ENCODE measurements at places on chromosomes 6 and 20.
A peak's percentile ranks its signal among the peaks of the same experiment; 100 is the strongest.

DNA sequence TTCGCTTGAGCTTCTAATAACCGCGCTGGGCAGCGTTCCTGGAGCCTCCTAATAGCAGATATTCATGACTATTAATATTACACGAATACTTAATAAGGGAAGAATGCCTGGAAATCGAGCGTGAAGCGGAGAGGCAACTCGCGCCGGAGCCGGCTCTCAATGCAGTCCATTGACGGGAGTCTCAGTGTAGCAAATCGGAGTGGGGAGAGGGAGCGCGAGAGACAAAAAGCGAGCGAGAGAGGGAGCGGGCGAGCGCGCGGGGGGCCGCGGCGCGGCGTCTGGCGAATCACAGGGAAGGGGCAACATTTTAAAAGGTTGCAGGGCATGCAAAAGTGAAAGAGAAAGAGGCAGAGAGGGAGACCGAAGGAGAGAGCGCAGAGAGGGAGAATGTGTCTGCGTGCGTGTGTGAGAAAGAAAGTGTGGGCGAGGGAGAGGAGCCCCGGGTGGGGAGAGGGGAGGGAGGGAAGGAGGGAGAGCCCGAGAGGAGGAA is 2.9 kb downstream of the TFAP2A start:
- peak; percentile 14 for DNase-seq

DNA sequence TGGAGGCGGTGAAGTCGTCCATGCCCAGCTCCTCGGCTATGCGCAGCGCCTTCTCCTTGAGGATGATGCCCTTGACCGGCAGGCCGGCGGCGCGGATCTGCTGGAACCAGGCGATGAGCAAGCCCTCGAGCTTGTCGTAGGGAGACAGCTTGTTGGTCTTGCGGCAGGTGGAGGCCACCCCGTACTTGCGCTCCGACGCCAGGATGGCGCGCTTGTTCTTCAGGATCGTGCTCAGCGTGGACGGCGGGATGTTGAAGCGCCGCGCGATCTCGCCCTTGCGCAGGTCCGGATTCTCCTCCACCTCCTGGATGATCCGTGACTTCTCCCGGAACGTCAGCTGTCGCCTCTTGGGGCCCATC is 435 bp downstream of the CENPB start:
- DNase-seq = peak; percentile 32

GRCh38 chr6:1777921-1778685 is 168.4 kb downstream of the FOXC1 start:
- no peak for DNase-seq

DNA sequence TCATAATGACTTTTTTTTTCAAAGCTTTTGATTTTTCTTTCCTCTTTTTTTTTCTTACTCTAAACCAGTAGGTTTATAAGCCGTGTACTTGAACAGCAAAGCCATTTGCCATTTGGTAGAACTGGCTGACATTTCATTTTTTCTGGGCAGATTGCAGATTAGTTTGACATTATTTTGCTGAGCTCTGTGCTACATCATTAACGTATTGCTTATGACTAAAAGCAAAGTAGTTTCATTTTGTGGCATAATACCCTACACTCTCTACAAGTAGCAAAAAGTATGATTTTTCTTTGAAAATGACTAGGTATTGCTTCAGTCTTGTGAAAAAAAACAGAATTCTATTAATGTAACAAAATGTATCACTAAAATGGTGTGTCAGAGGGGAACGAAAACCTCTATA is 141.3 kb downstream of the GRIK2 start:
- DNase-seq = no peak

GRCh38 chr6:166236596-166236995 is 68.9 kb upstream of the TBXT start:
- DNase-seq = no peak

DNA sequence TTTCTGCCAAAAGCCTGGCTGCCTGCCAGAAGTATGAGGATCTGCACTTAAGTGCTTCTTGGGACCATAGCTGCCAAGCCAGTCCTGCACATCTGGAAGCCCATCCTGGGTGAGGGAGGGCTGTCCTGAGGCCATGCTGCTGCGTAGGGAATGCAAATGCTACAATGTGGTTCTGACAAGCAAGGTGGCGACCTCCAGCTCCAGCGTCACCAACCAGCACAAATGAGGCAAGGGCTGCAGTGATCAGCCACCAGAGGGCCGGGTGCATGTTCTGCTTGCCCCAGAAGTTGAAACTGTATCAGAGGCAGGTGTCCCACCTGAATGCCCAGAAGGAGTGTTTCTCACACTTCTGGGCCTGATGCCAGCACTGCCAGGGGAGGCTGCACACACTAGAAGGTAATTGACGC is 99.1 kb upstream of the KCNQ5 start:
- DNase-seq = no peak

DNA sequence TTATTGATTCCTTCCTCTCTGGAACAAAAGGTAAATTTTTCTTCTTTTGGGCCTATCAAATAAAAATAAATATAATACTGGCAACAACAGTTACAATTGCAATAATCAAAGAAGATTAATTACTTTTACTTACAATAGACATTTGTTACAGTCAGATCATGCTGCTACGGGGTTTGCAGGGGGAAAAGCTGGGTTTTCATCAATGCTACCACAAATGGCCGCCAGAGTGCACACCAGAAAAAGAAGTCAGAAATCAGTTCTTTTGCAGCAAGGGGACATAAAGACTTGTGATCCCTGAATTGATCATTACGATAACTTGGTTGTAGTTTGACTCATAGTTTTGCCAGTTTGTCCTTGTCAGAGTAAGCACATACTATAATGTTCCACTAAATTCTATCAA is 714.5 kb upstream of the EYS start:
- no peak for DNase-seq

- DNase-seq = peak; percentile 71
These were observed at the start of gene AAR2 for GRCh38 chr20:36235892-36236785. Gene AAR2, plus strand, starts transcription at chr20:36236478. Its CDS starts 3,391 bp downstream, at chr20:36239869.

- no peak for DNase-seq
These were observed 1.0 kb upstream of the NKX2-4 start for GRCh38 chr20:21398109-21399004.

DNA sequence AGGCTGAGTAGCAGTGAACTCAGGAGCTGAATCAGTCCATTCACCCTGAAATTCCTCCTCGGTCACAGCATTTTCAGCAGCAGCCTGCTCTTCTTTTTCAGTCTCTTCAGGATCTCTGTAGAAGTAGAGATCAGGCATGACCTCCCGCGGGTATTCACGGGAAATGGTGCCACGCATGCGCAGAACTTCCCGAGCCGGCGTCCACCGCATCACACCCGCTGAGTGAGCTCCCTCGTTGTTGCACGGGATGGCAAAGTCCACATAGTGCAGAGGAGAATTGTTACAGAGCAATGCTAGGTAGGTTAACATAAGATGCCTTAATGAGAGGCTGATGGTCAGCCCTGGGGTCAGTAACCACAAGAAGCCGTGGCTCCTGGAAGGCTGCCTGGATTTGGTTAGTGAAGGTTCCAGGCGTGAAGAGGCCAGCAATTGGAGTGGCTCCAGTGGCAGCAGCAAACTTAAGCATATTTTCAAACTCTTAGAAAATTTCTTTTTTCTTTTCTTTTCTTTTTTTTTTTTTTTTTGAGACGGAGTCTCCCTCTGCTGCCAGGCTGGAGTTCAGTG is 113.5 kb upstream of the HDAC2 start:
- no peak for DNase-seq

GRCh38 chr6:124995645-124996325 is 33.5 kb downstream of the RNF217 start:
- no peak for DNase-seq

- DNase-seq = no peak
These were observed 662 bp downstream of the ZNF343 start for GRCh38 chr20:2507875-2508630.

DNA sequence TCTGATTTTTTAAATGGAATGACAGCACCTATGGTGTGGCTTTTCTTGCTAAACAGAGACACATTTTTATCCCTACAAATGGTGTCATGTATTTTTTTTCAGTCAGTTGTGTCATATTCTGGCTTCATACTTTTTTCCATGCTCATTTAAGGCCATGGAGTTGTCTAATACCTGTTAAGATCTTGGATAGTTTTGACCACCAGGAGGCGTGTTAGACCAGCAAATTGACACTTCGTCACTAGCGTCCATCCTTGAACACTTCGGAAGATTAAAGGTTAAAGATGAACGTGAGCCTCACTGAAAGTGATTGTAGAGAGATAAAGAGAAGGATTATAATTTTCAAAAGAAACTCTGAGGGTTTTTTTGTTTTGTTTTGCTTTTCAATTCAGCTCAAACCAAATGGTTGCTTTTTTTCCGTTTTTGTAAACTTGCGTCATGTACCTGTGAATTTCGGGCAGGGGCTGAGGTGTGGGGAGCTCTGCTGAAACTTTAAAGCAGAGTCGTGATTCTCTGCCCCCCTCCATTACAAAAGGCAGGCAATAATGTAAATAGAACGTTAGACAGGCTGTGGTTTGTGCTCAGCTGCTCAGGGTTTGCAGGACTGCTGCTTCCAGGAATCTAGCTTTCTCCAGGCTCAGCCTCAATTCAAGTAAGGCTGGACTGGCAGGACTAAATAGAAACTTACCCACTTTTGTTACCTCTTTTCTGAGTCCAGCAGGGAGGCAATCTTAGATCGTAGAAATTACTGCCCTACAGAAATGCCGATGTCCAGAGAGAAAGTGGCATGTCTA is 245.1 kb downstream of the FOXA2 start:
- no peak for DNase-seq

DNA sequence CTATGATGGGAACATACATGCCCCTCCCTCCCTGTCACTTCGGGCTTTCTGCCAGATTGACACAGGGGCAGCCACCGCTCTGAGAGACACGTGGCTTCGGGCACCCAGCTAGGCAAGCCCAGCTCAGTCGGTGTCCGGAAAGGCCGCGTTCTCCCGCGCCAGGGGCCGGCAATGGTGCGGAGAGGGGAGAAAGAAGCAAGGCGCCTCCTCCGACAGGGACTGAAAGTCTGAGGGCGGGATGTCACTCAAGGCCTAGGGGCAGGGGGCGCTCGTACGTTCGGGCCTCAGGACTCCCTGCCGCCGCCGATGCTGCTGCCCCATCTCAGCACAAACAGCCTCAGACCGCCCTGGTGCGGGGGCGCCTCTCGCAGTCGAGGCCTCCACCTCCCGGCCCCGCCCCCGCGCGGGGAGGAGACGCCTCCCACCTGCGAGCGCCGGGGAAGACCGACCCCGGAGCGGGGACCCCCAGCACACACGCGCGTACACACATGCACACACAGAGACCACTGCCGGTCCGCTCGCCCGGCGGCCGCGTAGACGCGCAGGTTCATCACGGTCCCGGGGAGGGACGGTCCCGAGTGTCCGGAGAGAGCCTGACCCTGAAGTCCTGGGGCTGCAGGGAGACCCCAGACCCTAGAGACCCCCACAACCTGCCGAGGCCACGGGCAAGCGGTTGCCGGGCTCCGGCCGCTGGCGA is 1.9 kb downstream of the GRM4 start:
- DNase-seq = peak; percentile 19

DNA sequence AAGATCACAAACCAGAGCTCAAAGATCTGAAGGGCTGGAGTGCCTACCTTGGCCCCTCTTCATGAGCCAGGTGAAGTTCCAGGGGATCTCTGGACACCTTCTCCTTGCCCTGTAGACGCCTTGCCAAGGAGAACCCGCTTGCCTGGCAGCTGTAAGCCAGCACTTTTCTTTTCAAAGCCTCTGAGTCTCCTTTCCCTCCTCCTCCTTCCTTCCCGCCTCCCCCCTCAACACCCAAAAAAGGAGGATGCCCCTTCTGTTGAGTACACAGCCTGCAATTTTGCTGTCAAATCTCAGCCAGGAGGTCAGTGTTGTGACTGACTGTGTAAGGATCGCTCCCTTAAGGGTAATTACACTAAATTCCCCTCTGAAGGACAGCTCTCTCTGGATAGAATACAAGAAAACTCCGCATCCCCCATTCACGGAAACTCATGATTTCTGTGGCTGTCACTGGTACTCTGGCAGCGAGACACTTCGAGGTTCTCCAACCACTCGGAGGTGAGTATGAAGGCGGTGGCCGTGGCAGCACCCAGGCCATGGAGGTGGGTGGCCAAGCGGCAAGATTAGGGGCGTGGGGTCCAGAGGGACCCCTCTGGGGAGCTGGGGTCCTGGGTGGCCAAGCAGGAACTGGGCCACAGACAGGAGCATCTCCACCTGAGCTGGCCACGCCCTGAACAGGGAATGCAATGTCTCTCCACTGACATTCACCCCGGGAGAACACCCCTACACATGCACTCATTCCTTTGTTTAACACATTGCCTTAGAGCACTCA is 23.2 kb upstream of the FOXP4 start:
- no peak for DNase-seq

DNA sequence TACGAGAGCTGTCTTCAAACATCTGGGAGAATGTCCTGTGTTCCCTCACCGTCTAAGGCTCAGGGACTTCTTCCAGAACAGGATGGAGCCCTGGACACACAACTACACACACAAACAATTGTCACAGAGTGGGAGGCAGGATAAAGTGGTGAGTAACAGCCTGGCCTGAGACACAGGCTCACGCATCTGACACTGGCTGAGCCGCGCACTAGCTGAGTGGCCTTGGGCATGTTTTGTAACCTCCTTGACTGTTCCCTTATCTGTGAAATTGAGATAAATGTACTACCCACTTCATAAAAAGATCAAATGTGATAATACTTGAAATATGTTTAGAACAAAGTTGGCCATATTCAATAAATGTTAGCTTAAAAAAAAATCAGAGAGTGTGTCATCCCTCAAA is 132.4 kb upstream of the ARMC2 start:
- DNase-seq = no peak

DNA sequence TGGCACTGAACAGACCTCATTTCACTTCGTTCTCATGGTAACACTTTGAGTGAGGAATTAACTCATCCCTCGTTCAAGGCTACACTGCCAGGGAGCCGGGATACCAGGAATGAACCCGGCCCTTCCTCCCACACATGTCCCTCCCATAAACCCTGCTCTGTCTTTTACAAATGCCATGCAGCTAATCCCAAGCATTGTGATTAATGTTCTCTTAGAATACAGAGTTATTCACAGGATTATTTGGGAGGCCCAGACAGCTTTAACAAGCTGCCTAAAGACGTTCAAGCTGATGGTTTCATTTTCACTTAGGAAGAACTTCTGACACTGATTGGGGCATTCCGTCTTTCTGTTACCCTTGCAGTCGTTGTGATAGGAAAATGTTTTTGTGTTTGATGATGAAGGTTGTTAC is 42.5 kb upstream of the CD83 start:
- peak; percentile 55 for DNase-seq

GRCh38 chr6:43367245-43367984 is 2.0 kb downstream of the ZNF318 start:
- DNase-seq = no peak

- DNase-seq = no peak
These were observed 112.1 kb upstream of the BCLAF1 start for GRCh38 chr6:136401749-136402148.

- no peak for DNase-seq
These were observed 14.6 kb downstream of the SRC start for GRCh38 chr20:37360391-37361115.

DNA sequence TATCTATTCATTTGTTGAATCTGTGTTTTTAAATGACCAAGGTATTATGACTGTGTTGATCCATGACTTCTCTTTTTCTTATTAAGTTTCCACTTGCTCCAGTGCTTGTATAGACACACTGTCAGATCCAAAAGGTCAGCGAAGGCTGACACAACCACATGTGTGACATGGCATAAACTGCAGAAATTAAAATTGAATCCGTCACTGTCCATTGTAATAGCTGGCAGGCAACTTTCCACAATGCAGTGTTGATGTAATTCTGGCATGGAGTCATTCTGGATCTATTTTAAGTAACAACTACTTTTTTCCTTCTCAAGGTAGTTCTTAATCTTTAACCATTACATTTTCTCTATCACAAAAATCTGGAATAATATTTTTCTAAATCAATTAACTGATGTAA is 145.3 kb downstream of the AIG1 start:
- DNase-seq = no peak

- DNase-seq = no peak
These were observed 188.8 kb downstream of the DLL1 start for GRCh38 chr6:170102038-170102437.
